NCI-H446 treated with DMSO at 0.1 percent for 48 hours (cell line): ENCODE measurements at places on chromosomes 6 and 20.

- no peak for DNase-seq
These were observed 1.8 kb upstream of the KCNQ5 start for GRCh38 chr6:72619883-72620696.

DNA sequence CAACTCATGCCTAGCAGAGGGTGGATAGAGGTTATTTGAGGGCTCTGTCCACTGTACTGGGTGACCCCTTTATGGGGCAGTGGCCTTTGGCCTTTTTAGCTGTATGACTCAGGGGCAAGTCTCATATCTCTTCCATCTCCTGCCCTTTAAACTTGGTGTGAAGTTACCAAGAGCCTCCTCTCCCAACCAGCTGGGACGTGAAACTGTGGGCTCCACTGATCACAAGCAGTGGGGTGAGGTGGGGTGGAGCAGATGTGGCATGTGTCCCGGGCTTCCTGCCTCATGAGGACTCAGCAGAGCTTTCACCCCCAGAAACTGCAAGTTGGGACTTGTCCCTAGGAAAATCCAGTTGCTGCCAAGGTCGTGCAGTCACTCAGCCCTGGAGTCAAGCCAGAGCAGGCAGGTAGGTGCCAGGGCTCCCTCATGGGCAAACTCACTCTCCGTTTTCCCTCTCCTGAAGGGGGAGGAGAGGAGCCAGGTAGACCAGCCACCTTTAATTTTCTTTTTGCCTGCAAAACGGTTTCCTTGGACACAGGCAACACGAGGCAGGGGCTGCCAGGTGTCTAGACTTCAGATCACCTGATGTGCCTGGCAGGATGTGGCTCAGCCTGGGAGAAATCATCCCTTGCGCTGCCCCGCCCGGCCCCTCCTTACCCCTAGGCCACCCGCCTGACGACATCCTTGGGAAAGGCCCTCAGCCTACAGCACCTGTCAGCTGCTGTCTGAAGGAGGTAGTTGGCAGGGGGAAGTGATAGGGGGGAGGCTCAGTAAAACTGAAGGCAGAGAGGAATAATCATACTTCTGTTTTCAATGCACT, 4.0 kb downstream of the CDKN1A start:
- DNase-seq: peak; percentile 76

GRCh38 chr6:96626759-96627364, 63.9 kb downstream of the FHL5 start:
- DNase-seq: peak; percentile 55

- no peak for DNase-seq
These were observed 31.3 kb downstream of the MBOAT1 start for GRCh38 chr6:20180935-20181334.

DNA sequence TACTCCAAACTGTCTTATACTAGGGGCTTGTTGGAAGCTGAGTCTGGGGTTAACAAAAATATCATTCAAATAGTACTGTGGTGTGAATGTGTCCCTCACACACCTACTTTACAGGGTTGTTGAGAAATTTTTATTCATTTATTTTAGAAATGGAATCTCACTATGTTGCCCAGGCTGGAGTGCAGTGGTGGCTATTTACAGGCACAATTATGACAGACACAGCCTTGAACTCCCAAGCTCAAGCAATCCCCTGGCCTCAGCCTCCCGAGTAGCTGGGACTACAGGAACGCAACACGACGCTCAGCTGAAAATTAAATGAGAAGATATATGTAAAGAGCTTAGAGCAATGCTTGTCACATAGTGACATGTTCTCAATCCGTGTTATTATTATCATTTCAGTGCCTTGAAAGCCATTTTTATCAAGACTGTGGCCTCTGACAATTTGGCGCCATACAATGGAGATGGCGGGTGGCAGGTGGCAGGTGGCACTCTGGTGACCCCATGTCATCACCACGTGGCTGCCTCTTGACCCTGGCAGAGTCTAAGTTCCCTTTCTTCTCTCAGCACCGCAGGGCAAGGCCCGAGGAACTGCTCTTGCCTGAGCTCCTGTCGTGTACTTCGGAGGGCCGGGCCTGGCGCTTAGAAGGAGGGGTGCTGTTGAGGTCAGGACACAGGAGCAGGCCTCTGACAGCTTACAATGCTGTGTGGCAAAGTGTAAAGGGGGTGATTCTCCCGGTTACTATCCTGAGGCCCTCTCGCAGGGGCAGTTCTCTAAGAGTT, 64.5 kb downstream of the STX11 start:
- no peak for DNase-seq

GRCh38 chr6:118784641-118785164, 109.2 kb upstream of the ASF1A start:
- DNase-seq: no peak

DNA sequence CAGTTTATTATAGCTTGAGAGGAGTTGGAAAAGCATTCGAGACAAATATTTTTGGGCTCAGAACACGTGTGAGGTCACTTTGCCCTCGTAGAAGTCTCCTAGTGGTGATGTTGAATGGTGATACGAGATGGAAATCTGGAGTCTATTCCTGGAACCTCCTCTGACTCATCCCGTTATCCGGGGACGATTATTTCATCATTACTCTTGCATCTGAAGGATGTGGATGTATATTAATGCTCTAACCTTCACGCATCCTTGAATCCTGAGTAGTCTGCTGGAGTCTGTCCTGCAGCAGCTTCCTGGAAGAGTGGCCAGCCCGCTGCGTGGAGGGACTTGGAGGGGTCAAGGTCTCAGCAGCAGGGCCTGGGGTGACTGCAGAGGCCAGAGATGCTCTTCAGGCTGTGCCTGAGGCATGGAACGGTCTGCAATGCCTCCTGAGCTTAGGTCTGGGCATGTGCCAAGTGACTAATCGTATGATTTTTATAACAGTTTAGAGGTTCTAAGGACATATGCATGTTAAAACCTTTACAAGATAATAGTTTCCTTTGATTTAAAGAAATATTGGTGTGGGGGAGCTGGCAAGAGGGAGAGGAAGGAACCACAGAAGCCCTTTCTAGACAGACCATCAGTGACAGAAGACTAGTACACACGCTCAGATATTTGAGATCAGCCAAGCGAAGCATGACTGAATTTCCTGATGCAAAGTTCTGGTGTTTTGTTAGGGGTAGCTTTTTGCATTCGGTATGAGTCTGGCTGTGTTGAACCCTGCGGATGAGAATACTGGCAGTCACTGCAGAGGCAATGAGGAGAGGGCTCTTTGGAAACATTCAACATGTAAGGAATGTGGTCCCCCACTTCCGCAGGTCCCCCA, 400.2 kb downstream of the QKI start:
- DNase-seq: no peak

DNA sequence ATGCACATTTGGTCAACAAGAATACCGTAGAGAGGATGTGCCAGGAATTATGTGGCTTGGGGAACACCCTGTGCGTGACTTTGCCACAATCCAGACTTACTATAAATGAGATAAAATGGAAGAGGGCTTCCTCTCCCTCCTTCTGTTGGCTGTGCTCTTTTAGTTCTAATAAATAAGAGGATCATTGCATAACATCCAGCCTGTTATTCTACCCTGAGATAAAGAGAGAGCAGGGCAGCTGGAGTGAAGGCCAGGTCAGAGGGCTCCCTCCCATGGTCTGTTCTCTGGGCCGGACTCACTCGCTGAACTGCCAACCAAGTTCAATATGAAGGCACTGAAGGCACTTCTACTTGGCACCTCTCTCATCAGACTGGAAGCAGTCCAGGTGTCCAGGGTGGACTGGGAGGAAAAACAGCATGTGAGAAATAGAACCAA, 91.7 kb downstream of the MTFR2 start:
- no peak for DNase-seq

DNA sequence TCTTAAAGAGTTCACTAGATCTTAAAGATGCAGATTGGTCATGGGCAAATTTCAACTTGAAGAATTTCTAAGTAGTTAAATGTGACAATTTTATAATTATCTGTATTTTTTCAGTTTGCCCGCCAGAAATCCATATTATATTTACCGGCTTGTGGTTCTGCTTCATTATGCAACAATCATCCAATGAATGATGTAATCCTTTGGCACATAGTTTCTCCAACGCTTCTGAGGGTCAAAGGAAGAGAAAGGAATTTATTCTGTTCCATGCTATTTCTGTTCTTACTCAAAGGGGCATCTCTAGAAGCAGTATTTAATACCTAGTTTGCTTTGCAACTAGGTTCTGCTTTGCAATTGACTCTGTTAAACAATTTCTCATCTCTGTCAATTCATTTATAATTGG, 359.3 kb upstream of the PLCB4 start:
- peak; percentile 58 for DNase-seq

- no peak for DNase-seq
These were observed 512.3 kb downstream of the HDGFL1 start for GRCh38 chr6:23081701-23082100.
